Activated T-cell treated with anti-CD3 and anti-CD28 coated beads for 24 hours (primary cell): ENCODE measurements at places on chromosomes 4 and X.

GRCh38 chrX:132044953-132045352 is 21.9 kb downstream of the STK26 start:
- no peak for DNase-seq

DNA sequence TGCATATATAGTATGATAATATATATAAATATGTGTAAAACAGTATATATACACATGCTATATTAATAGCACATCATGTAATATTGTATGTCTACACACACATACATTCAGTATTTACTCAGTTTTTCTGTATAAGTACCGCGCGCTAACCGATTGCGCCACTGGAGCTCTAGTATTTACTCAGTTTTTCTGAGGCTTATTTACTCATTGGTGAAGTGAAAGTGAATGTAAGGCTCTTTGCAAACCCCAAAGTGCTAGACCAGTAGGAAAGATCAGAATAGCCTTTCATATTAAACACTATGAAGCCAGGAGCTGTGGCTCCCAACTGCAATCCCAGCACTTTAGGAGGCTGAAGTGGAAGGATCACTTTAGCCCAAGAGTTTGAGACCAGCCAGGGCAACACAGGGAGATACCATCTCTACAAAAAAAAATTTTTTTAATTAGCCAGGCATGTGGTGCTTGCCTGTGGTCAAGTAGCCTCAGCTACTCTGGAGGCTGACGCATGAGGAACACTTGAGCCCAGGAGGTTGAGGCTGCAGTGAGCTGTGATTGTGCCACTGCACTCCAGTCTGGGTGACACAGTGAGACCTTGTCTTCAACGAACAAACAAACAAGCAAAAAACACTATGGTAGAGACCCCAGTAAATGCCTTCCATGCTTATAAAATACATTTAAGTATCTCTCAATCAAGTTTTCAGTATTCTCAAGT is 125.8 kb downstream of the KIT start:
- DNase-seq = no peak

DNA sequence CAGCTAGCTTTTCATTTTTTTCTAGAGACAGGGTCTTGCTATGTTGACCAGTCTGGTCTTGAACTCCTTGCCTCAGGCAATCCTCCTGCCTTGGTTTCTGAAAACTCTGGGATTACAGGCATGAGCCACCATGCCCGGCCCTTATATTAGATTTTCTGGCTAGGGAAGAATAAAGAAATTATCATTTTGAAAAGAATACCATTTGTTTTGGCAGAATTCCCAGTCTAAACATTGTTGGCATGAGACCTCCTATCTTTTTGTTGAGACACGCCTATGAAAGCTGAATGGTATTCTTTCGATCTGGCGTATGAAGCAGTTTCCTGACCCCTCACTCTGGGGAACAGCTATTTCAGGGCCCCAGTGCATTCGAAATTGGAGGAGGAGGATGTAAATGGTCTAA is 107.0 kb downstream of the REPS2 start:
- DNase-seq = no peak

GRCh38 chr4:14168919-14169318 is 541.4 kb upstream of the BOD1L1 start:
- no peak for DNase-seq

- DNase-seq = no peak
Measured at GRCh38 chr4:181468451-181468850, 774.8 kb upstream of the TENM3 start.

DNA sequence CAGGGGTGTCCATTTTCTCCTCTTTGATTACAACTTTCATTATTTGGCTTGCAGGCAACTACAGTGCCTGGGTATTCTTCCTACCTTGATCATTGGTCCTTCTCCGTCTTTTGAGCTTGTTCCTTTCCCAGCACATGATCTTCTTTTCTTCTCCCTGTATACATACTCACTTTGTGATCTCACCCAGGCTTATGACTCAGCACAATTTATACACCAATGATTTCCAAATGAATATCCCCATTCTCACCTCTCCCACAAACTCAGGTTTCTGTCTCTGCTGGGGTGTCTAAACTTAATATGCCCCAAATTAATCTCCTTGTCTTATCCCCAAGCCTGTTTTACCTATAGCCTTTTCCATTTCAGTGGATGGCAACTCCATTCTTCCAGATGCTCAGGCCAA is 19.5 kb upstream of the C4orf54 start:
- DNase-seq = no peak

DNA sequence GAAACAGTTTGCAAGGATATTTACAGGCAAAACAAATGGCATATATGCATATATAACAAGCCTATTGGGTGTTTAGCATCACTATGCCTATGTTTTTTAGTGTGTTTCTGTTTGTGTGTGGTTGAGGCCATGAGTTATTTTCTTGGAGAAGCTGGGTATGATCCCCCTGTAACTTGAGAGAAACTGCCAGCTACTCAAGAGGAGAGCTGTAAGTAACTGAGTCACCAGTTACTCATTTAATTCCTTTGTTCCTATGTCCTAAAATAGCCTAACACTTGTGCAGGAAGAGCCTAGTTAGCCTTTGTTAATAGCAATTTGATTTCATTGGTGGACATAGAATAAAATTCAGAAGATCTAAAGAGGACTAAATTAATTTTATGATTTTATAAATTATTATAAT is 79.1 kb downstream of the PWWP3B start:
- DNase-seq = no peak

DNA sequence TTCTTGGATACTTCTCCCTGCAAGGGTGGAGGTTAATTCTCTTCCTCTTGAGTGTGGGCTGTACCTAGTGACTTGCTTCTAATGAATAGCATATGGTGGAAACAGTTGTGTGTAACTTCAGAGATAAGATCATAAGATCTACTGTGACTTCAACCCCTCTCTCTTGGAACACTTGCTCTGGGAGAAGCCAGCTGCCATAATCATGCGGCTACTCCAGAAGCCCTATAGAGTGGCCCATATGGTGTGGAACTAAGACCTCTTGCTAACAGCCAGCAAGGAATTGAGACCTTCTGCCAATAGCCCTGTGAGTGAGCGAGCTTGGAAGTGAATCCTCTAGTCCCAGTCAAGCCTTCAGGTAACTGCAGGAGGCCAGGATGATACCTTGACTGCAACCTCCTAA is 81.1 kb downstream of the RBMX2 start:
- no peak for DNase-seq

GRCh38 chr4:149885896-149886295 is 70.3 kb upstream of the IQCM start:
- no peak for DNase-seq

DNA sequence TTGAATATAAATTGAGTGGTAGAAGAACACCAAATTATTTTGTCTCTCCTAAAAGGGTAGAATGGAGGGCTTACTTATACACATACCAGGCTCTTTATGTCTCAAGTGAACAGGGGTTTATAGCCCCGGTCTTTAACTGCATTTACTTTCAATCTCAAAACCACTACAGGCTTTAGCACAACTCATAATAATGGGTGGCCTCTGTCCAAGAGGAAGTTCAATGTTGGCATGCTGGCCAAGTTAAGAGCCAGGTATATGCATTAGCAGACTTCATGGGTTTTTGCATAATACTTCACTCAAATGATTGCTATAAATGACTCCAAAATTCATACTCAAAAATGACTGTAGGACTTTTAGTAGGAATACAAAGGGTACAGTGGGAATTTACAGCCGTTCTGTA is 118.5 kb upstream of the OTUD4 start:
- no peak for DNase-seq

- no peak for DNase-seq
Measured at GRCh38 chrX:131792356-131792749, 230.7 kb upstream of the STK26 start.

GRCh38 chr4:126838941-126839679 is 793.6 kb upstream of the INTU start:
- DNase-seq = no peak

- DNase-seq = no peak
Measured at GRCh38 chr4:25590171-25590570, 65.5 kb upstream of the SLC34A2 start.

DNA sequence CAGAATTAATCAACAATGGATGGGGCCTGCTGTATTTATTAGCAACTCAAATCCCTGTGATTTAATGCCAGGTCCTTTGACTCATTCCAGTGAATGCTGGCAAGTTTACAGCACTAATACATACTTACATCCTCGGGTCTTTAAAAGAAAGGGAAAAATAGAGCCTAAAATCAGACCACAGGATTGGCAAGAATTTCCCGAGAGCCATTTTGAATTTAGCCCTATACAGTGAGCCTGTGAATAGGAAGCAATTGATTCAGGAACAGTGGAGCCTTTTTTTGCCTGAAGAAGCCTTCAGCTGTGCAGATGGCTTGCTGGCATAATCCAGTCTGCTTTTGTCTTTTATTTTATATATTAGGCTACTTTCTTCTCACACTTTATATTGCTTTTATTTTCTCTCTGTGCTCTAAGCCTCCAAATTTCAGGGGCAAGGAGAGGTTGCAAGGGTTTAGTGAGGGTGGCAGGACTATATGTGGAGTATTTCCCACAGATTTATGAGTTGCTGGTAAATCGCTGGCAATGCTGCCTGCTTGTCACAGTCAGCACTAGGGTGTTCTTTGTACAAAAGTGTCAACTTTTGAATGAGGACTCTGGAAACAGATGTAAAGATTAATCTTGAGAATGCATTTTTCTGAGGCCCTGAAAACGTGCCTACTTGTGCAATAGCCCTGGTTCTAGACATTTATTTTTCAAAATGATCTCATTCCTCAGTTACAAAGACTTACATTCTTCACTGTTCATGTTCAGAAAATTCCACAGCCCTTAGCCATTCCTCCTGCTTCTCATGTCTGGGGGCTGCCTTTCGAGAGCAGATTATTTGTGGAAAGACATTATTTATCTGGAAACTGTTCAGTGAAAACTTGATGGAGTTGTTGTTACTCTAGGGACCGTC is 303.5 kb downstream of the SPRY1 start:
- no peak for DNase-seq

- DNase-seq = no peak
Measured at GRCh38 chrX:113973706-113974105, 610.2 kb upstream of the HTR2C start.

GRCh38 chr4:80255329-80256095 is 11.0 kb upstream of the FGF5 start:
- no peak for DNase-seq

- DNase-seq = no peak
Measured at GRCh38 chr4:17510582-17510981, 1.3 kb downstream of the QDPR start.

GRCh38 chrX:136227948-136228838 is 23.0 kb downstream of the MAP7D3 start:
- no peak for DNase-seq

DNA sequence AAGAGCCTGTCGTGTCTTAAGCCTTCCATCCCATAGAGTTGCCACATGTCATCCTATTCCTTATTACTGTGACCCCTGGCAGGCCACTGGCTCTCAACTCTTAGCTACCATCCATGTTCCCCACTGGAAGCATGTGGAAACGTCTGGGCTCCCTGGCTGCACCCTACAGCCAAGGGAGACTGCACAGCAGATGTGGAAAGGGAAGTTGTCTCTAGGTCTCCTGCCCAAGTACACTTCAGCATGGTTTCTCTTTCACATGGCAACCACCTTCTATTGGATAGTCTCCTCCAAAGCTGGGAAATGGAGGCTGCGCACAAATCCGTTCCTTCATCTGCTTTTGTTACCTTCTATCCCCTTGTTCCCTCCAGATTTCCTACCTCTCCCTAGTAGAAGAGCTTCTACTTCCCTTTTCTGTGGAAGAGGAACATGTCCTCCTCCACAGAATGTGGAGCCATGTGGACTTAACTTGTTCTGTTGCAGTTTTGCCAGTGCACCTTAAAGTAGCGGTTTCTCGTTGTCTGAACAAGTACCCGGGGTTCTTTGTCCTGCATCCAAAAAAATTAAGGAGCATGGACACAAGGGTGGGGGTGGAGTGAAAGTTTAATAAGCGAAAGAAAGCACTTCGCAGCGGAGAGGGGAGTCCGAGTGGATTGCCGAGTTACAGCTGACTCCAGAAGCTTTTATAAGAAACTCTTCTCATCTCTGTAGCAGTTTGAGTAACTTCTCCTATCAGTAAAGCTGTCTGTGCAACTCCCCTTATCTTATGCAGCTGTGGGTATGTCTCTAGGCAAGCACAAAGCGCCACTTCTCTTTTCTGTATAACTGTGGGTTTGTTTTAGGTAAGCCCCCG is 52.5 kb downstream of the HMGB2 start:
- DNase-seq = no peak

DNA sequence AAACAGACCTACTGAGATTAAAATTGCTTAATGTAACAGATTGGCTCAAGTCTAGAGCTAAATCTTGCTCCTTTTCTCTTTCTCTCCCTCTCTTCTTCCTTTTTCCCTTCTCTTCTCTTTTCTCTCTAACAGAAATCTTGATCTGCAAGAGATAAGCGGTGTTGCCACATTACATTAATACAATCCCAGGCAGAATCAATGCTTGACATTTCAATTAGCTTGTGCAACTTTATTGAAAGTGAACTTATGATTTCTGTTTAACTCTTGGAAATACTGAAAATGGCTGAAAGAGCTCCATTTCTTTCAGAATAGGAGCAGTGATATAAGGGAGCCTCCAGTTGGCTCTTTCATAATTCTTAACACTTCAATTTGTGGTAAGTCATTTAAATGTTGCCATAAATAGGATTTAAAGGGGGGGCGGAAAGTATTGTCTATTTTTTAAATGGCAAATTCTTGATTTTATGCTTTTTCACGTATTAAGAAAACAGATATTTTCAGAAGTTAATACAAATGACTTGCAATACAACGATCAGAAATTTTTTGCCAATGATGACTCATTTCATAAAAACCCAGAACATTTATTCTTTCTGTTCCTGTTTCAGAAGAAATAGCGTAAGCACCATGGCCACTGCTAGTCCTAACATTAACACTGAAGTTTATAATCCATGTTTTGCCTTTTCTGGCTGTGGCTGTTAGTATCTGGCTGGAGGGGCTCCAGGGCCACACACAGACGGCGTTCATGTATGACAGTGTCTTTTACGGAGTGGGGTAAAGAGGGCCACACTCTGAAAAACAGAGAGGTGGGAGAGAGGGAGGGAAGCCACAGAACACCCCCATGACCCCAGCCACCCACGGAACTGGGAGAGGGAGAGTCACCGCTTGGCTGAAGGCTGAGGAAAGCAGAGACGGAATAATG is 115.7 kb upstream of the FAT1 start:
- DNase-seq = no peak

GRCh38 chrX:369563-370101 is 17.1 kb downstream of the PPP2R3B start:
- no peak for DNase-seq

DNA sequence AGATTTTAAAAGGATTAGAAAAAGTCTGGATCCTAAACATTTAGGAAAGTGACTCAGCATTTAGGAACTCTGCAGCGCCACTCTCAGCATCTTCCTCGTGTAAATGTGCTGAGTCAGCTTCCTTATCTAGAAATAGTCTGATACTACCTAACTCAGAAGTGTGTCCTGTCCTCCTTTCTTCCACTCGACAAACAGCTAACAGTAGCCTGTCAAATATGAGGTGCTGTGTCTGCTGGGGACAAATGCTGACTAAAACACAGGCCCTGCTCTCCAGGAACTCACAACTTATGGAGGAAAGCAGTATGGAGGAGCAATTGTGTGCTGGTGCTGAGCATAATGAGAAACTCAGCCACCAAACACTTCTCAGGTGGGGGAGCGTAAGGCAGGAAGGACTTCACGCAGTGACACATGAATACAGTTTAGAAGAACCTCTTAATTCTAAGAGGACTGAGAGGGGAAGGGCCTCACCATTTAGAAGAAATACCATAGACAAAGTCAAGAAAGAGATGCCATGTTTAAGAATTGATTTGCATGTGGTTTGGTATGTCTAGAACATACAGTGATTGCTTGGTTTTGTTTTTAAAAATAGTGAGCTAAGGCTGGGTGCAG is 125.3 kb downstream of the SOWAHB start:
- no peak for DNase-seq
